AG04450 (cell line): ENCODE measurements at places on chromosomes 7 and 10.

DNA sequence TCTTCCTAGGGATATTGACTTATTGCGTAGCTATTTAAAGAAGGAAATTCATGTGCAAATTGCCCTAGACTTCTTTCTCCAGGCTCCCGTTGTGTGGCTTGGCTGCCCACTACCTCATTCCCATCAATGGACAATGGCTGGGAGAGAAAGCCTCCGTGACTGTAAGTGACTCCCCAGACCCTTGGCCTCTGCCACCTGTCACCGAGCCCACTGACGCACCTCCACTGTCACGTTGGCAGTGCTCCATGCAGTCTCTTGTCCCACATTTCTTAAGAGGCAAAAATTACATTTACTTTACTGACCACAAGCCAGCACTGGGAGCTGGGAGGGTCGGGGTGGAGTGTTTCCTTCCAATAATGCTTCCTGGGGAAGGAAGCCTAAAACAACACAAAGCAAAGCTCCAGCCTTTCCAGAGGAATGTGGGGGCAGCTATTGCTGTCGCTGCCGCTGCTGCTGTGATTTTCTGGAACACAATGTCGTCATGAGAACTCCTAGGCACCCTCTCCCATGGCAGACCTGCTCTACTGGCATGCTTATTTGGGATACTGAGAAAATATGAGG is 89.7 kb upstream of the STEAP1B start:
- no peak for DNase-seq

- no peak for DNase-seq
Observed at GRCh38 chr7:78099715-78100394, 301.3 kb downstream of the PHTF2 start.

DNA sequence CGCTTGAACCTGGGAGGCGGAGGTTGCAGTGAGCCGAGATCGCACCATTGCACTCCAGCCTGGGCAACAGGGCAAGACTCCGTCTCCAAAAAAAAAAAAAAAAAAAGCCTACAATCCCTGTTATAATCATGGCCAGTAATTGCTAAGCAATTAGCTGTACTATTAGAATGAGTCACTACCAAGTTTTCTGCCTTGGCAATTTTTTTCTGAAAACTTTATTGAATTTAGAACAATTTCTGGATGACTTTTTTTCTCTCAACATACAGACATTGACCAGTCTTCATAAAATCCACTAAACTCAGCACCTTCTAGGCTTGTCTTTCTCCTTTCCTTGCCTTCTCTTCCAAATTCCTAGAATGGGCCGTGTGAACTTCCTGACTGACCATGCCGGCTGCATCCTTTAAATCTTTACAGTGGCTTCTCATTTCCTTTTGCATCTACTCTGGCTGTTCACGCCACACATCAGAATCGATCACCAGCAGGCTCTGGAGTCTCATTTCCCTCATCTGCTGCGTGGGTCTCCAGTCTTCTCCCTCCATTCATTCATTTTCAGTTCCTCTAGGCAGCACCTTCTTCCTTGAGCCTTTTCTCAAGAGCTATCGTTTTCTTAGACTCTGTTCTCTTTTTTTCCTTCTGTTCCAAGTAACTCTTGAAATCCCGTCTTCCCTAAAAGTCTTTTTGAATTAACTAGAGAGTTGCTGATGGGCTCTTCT is 107.9 kb downstream of the KAT6B start:
- no peak for DNase-seq

DNA sequence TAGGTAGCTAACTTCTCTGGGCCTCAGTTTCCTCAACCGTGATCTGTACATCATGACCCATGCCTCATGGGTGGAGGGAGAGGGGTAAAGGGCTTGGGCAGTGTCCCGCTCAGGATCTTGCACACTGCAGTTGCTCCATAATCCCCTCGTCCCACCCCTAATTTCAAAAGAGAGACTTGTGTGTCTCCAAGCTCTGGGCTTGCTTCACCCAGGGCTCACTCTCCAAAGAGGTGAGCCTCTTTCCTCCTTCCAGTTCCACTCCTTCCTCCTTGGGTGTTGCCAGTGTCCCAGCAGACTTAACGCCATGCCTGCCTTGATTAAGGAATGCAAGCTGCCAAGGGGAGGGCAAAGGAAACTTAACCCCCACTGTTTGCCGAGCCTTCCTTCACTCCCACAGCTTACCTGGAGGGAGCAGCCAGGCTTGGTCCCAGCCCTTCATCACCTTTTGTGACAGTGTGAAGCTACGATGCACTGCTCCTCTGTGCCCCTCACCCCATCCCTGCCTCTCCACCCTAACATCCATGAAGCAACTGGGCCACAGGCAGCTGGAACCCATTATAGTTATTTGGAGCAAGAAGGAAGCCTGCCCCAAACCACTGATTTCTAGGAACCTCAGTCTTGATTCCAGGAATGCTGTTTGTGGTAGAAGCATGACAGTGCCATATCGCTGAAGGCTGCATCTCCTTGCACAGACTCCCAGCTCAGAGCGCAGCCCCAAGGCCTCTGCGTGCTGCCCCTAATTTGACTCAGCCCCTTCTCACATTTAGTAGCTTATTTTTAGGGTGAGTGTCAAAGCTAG is 363.3 kb downstream of the TNS3 start:
- no peak for DNase-seq

DNA sequence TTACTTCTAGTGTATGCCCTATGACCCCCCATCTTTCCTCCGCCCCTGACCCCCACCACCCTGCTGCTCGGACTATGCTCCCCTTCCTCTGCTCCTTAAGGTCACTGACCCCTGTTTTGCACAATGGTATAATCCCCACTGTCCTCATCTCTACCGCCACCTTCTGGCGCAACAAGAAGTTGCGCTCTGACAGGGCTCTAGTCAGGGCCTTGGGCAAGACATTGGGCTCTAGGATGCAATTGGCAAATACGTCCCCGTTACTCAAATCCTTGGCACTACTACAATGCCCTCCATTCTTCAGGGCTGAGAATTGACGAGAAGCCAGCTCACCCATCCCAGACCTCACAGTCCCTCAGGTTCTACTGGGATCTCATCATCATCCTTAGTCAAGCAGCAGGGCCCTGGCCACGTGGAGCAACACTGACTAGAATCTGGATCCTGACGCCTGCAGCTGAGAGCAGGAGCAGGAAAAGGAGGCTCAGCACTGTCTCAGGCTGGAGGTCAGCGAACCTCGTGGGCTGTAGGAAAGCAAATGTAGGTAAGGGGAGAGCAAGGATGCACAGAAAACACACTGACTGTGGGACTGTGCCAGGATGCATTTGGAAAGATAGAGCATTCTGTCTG is 10.6 kb downstream of the LRIT2 start:
- no peak for DNase-seq

DNA sequence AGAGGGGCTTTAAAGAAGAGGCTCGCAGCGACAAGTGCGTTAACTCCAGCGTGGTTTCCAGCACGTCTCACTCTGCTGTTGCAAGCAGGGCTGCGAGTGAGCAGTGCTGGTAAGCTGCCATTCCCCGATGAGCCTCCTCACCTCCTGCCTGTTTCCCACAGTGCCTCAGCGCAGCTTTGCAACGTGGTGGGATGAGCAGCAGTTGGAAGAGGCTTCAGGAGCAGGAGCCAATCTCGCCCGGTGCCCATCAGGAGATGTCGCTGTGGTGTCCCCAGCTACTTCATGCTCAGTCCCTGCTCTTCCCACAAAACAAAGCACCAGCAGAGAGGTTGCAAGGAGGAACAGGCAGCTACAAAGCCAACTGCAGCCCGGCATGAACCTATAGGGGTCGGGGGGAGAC is 2.4 kb upstream of the ADARB2 start:
- DNase-seq = no peak

DNA sequence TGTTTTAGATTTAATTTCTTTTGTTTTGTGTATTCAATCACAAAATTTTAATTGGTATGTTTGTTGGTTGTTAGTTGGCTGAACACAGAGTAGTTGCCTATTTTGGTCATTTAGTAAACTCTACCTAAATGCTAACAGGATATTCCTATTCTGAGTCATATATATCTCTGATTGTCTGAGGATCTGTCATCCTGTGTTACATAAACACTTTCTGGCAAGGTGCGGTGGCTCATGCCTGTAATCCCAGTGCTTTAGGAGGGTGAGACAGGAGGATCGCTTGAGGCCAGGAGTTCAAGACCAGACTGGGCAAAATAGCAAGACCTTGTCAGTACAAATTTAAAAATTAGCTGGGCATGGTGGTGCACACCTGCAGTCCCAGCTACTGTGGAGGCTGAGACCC is 178.6 kb downstream of the PLCE1 start:
- DNase-seq = no peak

- DNase-seq = no peak
Observed at GRCh38 chr7:36606976-36607720, 117.1 kb downstream of the AOAH start.

DNA sequence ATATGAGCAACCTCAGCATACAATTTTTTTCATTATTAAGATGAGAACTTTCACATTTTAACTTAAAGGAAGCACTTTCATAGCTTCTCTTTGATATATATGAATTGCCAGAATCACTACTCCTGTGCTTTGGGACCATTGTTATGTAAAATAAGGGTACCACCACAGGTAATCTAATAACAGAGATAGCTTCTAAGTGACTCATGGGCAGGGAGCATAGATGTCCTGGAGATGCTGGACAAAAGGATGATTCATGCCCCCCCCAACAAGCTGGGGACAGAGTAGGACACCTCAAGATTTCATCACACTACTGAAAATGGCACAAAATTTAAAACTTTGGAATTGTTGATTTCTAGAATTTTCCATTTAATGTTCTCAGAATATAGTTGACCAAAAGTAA is 641.1 kb downstream of the PCDH15 start:
- no peak for DNase-seq

GRCh38 chr7:142759433-142759832 is 10.2 kb downstream of the PRSS1 start:
- DNase-seq = no peak

DNA sequence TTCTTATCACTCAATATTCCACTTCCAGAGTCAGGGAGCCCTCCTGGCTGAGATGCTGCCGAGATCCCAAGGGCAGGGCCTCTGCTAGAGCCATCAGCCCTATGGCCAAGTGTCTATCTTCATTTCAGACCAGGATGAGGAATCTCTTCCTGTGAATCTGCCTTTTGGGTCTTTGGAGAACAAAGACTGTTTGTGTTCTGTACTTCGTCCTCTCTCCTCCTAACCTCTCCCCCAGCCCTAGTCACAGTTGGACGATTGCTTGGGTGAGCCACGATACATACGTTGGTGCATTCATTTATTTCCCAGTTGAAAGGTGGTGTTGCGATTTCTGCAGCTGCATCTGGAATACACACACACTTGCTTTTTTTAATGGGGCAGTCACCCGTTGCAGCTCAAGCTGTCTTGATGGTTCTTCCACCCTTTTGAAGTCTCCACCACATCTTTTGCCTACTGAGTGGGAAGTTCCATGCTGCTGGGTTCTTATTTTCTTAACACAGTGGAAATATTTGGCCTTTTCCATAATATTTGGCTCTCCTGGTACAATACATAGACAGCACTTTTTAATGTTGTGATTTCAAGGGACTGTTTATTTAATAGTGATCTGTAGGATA is 26.7 kb downstream of the SH3PXD2A start:
- no peak for DNase-seq

GRCh38 chr10:22369434-22370072 is 24.3 kb downstream of the SPAG6 start:
- DNase-seq = no peak

GRCh38 chr7:83468251-83468739 is 180.6 kb downstream of the SEMA3E start:
- peak; percentile 94 for DNase-seq

GRCh38 chr10:117552156-117552631 is 9.6 kb downstream of the EMX2 start:
- DNase-seq = no peak

DNA sequence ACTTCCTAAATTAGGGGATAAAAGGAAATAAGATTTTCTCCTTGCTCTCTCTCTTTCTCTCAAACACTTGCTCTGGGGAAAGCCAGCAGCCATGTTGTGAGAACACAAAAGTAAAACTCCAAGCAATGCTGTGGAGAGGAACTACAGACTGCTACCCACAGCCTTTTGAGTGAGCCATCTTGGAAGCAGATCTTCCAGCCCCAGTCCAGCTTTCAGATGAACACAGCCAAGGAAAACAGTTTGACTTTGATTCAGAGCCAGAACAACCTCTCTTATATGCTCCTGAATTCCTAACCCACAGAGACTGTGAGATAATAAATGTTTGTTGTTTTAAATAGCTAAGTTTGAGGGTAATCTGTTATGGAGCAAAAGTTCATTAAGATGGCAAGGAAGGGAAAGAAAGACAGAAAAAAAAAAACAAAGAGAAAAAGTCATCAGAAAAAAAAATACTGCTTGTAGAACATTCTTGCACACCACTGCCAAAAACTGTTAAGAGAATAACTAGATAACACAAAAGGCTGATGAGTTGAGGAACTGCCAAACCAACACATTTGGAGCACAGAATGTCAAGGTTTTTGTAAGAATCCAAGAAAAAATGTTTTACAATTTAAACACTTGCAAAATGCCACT is 20.9 kb upstream of the PRKAR2B start:
- no peak for DNase-seq

DNA sequence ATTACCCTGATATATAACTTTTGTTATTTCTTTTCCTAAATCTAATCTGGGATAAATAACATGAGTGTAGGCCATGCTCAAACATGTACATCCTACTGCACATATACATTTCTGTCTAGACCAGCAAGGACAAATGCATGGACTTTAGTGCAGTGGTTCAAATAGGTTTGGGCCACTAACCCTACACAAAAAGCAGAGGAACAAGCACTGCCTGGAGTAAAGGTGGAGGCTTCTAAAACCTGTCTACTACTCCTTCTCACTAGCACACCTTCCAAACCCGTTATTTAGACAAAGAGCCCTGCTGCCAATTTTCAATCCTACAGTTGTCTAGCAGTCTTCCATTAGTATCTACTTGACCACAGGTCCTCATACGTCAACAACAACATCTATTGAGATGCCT is 34.8 kb downstream of the SGCE start:
- DNase-seq = no peak

DNA sequence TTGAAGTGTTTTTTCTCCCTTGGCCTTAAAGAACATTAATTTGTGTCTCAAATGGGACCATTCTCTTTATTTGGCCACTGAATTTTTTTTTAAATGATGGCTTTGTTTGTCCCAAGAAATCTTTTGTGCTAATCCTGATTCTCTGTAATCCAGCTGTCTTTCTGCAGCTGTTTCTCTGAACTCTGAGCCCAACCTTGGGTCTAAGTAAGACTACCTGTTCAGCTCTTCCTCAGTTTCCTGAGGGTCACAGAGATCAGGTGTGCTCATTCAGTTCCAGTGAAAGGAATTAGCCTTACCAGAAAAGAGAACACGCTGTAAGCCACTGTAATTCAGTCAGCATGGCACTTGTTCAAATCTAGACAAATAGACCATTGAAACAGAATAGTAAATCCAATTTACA is 94.2 kb downstream of the ANKIB1 start:
- no peak for DNase-seq

DNA sequence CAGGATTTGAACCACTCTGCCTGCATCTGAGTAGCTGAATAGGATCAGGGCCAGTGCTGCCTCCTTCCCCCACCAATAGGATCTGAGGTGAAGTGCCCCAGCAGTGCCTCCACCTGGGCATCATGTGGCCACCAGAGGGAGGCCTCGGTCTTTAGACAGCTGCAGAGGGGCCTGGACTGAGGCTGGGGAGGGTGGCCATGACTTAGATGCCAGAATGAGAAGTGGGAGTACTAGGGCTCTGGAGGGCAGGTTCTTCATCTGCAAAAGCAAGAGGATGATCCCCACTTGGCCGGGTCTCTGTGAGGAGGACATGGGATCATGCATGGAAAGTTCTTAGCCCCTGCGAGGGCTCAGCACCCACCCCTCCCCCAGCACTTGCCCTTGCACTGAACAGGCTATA is 56.9 kb downstream of the NEUROG3 start:
- DNase-seq = no peak
